ENCODE measurements at places on chromosomes 4 and X. TPM values are rescaled to one million over a fixed set of nuclear protein-coding genes. Genes with fewer than 3 reads are reported as not detected.

DNA sequence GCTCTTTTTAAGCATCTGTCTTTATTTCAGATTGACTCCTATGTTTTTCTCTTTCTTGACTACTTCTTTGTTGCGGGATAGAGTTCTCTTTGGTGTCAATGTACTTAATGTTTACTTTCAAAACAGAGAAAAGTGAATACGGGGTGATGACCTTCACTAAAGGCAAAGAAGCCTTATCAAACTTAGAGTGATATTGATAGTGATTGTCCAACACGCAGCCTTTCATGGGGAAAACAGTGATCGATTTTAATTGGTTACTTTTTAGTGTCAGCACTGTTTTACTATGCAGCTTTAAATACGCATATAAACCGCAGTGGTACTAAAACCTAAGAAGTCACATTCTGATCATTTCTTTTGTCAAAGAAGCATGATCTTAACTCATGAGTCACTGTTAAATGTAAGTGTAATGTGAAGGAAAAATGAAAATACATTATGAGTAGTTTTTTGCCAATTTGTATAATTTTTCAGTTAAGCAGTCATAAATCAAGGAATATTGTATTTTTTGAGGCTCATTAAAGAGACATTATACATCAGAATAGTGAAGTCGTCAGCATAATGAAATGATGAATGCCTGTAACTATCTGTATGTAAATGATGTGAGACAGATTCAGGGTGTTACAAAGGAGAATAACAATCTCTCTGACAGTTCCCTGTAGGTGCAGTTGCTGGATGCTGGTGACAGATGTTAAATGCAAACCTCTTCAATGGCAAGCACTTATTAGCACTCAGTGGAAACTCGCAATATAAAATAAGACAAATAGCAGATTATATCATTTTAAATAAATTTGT, 2082.8 kb upstream of the TENM3 start:
- no peak for DNase-seq

Gene HDAC6
- total RNA-seq: 54.3 TPM

Gene VCX2
- not detected for total RNA-seq

GRCh38 chr4:112182604-112183003, 37.4 kb downstream of the FAM241A start:
- no peak for DNase-seq

Gene CSAG3
- total RNA-seq: not detected

Gene SPOCK3
- total RNA-seq: not detected

Gene STAP1
- total RNA-seq: 0.38 TPM

All from posterior vena cava (tissue), 2 donors.